ENCODE measurements at places on chromosomes 7 and 10.

DNA sequence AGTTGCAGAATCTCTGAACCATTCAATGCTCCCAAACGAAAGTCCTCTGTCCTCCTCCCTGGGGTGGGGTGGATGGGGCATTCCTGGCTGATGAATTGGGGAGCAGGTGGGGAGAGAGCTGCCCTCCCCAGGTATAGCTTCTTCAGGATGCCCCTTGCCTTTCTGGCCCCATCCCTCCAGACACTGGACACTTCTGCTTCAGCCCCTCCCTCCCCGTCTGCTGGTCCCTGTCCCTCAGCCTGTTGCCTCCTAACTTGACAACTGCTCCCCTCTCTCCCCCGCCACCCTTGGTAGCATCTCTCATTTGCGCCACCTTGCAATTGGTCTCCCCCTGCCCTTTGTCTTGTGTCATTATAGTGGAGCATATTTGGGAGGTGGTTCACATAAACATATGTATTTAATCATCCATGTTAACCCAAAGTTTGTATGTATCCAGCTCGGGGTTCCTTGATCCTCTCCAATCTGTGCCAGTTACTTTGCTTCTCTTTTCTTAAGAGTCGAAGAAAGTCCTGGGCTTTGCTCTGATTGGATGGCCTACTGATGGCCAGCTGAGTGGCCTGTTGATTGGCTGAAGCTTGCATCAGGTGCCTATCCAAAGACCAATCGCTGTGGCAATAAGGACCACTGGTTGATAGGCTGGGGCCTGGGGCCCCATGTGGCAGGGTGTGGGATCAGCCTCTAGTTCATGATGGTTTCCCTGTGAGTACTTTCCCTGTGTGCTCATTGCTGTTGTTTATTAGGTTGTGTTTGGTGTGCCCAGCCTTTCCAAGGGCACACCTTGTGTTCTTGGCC, 4.0 kb upstream of the GCK start:
- DNase-seq: no peak

GRCh38 chr10:46992803-46993561, 81.8 kb downstream of the PTPN20 start:
- no peak for DNase-seq

DNA sequence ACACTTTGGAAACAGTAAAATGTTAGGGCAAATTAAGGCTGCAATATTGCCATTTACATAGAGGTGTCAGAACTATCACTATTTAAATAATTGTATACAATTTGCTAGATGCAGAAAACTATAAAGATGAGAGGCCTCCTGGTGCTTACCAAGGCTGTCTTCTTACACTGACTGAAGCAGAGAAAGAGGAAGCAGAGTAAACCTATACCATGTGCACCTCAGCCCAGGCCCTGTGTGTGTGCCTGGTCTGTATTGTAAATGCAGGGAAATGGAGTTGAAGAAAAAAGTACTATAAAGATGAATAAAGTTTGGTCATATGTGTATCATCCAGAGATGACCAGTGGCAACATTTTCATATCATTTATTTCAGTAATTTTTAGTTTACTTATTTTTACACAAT, 29.2 kb downstream of the ELMO1 start:
- DNase-seq: no peak

GRCh38 chr7:8511855-8512254, 78.4 kb downstream of the NXPH1 start:
- DNase-seq: no peak

DNA sequence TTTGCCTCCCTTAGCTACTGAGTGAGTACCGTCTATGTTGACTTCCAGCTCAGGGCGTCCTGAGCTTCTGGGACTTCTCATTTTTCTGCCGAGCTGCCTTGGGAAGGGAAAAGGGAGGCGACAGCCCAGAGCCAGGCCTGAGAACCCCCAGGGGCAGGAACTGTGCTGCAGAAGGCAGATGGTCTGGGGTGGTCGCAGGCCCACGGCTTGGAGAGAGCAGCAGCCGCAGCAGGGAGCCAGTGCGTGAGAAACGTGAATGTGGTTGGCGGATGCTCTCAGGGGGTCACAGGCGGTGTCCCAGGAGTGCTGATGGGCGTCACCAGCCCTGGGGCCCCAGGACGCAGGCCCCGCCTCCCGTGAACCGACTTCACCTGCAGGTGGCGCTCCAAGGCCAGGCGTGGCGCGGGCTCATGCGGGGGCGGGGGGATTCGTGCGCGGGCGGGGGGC, 9.2 kb upstream of the PWWP2B start:
- DNase-seq: peak; percentile 65

DNA sequence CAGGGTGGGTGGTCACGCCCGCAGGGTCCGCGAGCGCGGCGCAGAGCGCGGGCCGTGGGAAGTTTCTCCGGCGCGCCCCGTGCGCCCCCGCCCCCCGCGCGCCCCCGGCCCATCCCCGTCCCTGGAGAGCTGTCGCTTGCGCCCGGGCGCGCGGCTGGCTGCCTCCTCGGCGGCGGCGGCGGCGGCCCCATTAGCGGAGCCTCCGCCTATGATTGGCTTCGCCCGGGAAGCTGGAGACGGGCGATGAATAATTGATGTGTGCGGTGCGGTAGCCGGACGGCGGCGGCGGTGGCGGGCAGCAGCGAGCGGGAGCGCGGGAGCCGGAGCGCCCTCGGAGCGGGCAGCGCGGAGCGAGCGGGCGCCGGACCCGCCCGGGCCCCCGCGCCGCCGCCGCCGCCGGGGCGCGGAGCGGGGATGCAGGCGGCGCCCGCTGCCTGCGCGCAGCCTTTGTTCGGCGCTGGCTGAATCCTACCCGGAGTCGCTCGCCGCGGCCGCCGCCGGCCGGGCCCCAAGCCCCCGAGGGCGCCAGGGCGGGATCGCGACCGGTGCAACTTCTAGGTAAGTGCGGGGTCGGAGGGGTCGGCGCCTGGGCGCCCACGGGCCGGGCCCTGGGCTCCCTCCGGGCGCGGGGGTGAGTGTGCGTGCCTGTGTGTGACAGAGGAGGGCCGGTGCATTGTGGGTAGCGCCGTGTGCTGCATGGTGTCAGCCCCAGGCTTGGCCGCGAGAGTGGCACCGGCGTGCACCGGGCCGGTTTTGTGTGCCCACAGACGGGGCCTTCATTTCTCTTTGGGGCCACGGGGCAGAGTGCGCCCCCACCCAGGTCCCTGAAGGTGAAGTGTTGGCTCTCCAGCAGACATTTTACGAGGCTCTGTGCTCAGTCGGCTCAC, 103.8 kb upstream of the PPIF start:
- no peak for DNase-seq

- no peak for DNase-seq
These were observed 3.6 kb upstream of the HTR5A start for GRCh38 chr7:155066417-155066950.

DNA sequence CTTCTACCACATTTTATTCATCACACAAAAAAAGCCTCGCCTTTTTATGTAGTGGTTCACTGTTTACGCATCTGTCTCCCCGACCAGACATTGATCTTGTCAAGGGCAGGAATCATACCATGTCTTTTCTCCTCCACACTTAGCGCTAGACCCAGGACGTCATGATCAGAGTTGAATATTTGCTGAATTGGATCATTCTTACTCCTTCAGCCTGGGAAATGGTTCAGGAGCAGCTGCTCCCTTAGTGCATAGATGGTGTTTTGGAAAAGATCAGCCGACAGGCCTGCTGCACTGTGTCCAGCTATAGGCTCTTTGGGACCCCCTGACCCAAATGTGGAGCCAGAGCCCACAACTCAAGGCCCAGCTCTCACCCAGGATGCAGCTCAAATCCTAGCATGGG, 249.1 kb upstream of the TMEM72 start:
- DNase-seq: no peak

- DNase-seq: no peak
These were observed 102.0 kb downstream of the SEMA3C start for GRCh38 chr7:80816806-80817205.

GRCh38 chr10:79070081-79070605, 1.4 kb downstream of the ZMIZ1 start:
- no peak for DNase-seq

GRCh38 chr10:86862786-86863483, 94.5 kb downstream of the MMRN2 start:
- DNase-seq: no peak

DNA sequence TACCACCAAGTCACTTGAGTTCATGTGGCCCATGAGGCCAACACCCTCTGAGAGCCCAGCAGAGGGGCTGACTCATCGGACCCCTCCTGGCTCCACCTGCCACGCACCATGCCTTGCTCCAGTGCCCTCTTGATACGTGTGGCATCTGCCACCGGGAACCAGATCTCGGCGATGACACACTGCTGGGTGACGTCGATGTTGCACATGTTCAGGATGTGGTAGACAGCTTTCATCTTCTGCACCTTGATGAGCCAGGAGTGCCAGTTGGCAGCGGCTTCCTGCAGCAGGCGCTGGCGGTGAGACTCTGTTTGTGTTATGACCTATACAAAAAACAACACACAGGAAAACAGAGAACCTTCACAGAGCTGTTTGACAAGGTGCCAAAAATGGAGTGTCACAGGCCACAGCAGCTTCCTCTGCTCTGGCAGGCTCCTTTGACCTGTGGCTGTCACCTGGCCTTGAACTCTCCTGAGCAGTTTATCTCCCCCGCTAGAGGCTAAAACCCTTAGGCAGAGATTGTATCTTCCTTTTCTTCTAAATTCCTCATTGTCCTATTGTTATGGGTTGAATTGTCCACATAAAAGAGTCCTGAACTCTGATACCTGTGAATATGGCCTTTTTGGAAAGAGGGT, 45.2 kb upstream of the TMEM213 start:
- DNase-seq: peak; percentile 84

DNA sequence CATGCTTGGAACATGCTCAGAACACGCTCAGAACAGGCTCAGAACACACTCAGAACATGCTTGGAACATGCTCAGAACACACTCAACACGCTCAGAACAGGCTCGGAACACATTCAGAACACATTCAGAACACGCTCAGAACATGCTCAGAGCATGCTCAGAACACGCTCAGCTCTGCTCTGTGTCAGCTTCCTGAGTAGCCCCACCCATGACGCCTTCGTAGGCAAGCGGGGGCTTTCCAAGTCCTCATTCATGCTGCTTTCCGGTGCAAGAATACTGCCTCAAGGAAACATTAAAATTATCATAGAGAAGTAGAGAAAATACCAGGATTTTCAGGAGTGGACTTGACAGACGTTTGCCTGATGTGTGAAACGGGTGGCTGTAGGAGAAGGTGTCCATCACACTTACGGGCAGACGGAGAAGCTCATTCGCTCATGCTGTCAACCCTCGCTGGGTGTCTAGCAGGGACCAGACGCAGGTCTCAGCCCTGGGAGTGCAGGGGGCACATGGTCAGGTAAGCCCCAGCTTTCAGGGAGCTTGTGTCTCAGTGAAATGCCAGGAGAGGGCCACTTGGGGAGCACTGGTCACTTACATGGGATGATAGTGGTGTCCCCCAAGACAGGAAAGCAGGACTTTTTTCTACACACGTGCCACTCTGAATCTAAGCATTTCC, 24.7 kb downstream of the EN2 start:
- DNase-seq: no peak

DNA sequence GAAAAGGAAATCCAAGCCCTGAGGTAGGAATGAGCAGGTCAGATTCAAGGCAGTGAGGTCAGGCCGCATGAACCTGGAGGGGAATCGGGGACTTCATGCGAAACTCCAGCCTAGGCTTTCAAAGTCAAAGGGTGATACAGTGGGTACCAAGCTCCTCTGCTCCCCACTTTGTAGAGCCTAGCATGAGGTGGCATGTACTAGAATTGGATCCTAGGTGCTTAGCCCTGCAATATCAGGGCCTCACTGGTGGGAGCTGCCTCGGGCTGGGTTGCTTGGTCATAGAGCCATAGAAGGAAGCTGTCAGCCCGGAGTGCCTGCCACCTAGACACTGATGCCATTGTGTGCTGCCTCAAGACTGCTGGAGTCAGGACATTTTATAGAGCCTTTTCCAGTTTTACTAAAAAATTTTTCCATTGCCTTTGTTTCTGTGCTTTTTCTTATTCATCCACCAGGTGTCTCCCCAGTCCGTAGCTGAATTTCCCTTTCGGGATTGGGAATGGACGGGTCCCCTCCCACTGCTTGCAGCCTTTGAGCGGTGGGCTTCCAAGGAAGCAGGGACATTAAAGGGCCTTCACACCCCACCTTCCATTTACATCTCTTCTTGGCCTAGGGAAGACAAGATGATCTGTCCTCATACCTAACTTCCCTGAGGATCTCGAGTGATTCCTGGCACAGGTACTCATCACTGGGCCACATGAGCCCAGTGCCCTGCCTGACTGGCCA, 5.5 kb upstream of the LZTS2 start:
- DNase-seq: no peak

DNA sequence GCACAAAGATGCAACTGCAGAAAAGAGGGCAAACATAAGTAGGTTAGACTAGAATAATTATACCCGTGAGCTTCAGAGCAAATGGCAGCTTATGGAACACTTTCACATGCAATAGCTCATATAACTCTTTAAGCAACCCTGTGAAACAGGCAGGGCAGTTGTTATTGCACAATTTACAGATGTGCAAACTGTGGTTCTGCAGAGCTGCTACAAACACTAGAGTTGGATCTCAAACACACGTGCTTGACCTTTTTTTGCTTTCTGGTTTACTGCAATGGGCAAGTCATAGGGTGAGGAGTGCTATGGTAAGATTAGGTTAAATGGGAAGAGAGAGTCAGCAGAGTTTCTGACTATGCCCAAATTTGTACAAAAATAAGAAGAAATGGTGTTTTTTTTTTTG, 610.8 kb downstream of the GATA3 start:
- DNase-seq: no peak

GRCh38 chr10:114758331-114758730, 63.2 kb upstream of the FHIP2A start:
- no peak for DNase-seq

DNA sequence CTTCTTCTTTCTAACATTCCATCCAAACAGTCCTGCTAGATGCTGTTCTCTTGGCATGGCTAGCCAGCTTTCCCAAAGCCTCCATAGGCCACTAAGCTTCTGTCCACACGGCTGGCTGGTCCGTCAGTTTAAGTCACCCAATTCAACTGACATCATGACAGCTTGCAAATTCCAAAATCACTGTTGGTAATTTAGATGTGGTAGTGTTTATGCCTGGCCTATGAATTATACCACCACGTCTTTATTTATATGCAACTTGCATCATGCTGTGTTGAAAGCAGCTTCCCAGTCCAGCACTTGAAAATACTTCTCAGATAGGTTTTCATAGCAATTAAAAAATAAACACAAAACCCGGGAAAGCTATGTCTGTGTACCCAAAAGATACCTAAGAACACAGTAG, 2.2 kb upstream of the VIM start:
- DNase-seq: no peak
